Left lung (tissue), 14 donors: ENCODE measurements at places on chromosomes 5 and 9. TPM values are rescaled to one million over a fixed set of nuclear protein-coding genes. Genes with fewer than 3 reads are reported as not detected.

DNA sequence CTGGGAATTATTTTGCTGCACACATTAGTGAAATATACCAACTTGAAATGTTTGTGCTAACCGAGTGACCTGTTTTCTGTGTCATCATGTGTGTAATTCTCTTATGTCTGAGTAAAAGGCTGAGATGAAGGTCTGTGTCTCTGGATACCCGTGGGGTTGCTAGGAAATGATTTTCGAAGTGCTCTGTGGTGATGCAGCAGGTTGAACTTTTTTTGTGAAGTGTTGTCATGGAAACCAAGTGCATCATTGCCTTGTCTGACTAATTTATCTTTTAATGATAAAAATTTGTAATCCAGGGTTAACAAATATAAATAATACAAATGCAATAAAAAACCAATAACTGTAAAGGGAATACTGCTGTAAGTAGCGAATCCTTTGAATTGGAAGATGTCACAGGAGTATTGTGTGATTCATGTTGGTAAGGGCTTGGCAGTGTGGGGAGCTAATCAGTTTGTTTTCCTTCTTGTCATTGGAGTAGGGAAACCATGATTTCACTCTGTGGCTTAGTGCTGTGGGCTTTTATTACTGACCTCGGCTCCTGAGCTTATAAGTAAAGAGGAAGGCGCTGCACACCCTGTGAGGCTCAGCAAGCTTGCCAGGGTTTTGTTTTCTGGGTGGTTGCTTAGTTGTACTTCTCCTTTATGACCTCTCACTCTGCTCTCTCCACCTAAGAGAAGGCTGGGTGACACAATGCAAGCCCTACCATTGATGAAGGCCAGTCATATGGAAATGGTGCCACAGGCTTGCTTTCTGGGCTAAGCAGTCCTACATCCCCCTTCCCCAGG lies 22.3 kb downstream of the PDE8B start:
- no peak for DNase-seq

DNA sequence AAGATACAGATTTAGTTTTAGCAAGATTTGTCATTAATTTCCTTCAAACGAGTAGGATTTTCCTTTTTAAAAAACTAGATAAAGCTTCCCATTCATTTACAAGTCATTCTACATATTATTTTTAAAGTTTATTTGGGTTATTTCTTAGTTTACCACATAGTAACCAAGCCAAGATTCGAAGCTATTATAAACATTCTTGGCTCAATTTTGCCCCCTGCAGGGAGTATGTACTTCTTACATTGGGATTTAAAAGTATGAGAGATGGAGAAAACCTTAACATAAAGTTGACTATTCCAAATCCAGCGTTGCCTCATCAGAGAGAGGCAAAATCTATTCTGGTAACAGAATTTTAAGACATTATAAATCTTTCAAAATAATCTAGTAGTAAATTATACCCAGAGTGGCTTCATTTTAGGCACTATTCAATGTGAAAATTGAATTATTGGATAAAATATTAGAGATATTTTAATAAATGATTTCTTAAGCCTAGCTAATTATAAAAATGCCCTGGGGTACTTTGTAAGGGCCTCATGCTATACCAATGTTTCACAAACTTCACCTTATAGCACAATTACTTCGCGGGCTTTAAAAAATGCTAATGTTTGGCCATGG lies 39.1 kb downstream of the FBN2 start:
- DNase-seq: peak; percentile 50

- no peak for DNase-seq
These were observed 475 bp downstream of the WDR5 start for GRCh38 chr9:134136118-134136995.

Gene ARHGAP26
- polyA plus RNA-seq: 14.8 TPM

Gene SHISAL2B
- polyA plus RNA-seq: 9.3 TPM

DNA sequence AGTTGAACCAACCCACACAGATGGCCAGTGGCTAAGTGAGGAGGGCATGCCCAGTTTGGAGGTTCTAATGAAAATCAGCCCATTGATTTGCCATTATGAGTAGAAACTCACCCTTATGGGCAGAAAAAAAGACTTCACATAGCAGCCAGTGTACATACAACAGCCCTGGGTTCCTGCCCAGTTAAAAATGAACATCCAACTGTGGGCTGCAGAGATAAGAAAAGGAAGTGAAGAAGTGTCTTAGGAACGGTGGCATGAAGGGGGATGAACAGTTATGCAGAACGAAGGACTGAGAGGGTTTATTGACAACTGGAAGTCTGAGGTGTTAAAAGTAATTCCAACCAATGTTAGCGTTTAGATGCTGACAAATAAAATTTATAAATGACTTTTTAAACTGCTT lies 118.4 kb downstream of the MARCHF3 start:
- DNase-seq: no peak

Gene GPR151
- polyA plus RNA-seq: not detected

- DNase-seq: no peak
These were observed 21.2 kb upstream of the FGFR4 start for GRCh38 chr5:177065491-177065890.

DNA sequence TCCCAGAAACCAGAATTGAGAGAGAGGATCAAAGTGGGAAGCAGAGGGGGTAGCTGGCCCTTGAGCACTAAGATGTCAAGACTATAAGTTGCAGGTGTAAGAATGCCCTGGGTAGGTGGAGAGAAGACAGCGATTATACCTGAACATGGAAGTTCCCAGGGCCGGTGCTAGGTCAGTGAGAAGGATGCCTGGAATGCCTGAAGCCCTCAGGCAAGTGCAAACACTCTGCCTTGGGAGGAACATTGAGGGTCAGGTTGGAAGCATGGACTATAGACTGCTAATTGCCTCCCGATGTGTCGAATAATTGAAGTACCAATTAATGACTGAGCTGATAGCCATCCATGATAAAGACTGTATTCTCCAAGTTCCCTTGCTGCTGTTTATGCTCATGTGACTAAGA lies 185.5 kb downstream of the DMRT2 start:
- no peak for DNase-seq

DNA sequence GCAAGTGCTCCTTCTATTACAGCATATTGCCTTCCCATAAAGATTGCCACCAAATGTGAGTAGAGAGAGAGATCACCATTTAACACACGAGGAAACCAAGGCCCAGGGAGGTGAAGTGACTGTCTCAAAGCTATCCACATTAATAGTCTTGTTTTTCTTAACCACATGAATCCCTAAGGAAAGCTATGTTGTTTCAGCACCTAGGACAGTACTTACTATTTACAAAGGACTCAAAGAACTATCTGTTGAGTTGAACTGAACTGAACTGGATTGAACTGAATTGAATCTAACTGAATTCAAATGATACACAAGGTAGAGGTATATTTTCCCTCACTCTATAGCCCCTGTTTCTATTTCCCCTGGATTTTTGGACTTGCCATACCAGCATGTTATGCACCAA lies 430.4 kb downstream of the CAAP1 start:
- DNase-seq: peak; percentile 4

GRCh38 chr5:1208743-1209488 lies 7.5 kb downstream of the SLC6A19 start:
- DNase-seq: no peak

DNA sequence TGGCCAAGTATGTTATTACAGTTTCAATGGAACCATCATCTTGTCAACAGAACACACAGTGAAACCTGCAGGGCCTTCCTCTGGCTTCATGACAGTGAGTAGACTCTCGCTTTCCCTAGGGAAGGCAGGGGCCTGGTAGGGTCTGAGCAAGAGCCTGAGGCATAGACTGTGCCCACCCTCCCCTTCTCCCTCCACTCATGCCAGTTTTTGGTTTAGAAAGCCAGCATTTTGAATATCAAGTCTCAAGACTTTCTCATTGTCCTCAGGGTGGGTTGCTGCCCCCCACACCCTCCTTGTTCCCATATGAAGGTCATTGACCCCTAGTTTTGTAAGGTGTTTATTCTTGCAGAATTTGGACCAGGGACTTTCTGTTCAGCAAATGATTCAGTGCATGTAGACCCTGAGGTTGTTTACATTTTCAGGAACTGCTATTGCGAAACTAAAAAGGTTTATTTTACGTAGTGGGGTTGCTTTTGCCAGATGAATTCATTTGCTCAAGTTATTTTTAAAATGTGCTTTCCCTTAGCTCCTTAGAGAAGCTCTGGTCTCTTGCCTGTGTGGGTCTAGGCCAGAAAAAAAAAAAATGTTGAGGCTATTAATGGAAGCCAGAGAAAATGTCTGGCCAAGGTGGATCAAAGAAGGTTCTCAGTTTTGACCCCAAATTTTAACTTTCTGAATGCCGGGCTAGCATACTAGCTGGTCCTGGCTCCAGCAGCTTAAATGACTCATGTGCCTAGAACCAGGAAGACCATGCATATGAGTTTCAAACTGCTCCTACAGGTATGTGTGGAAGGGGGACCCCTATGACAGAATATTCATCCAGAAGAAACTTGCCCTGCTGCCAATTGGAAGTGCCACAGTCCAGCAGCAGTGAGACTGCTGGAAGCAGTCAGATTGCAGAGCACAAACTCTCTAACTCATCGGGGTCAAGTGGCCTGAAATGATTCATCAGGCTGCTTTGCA lies 10.1 kb upstream of the MOB3B start:
- no peak for DNase-seq

GRCh38 chr5:137842296-137842695 lies 25.4 kb upstream of the MYOT start:
- DNase-seq: no peak

DNA sequence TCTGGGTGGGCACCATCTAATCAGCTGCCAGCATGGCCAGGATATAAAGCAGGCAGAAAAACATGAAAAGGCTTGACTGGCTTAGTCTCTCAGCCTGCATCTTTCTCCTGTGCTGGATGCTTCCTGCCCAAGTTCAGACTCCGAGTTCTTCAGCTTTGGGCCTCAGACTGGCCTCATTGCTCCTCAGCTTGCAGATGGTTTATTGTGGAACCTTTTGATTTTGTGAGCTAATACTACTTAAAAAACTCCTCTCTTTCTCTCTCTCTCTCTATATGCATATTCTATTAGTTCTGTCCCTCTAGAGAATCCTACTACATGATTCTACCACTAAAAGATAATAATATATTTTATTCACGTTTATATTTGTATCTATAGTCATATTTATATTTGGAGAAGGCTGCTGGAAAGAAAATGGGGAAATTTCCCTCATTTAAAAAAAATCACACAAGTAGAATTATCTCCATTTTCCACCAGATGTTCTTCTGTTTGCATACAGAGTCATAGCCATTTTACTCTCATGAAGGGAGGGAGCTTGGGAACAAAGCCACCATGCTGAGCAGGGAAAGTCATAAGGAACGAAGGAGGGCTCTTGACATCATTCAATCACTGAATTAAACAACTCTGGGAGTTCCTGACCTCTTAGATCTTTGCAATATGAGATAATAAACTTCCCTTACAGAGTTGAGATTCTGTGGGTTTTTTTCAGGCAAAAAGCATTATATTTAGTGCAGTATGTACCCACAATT lies 1137.4 kb upstream of the CDH18 start:
- no peak for DNase-seq

- DNase-seq: no peak
These were observed 84.9 kb upstream of the BASP1 start for GRCh38 chr5:17132444-17133083.

DNA sequence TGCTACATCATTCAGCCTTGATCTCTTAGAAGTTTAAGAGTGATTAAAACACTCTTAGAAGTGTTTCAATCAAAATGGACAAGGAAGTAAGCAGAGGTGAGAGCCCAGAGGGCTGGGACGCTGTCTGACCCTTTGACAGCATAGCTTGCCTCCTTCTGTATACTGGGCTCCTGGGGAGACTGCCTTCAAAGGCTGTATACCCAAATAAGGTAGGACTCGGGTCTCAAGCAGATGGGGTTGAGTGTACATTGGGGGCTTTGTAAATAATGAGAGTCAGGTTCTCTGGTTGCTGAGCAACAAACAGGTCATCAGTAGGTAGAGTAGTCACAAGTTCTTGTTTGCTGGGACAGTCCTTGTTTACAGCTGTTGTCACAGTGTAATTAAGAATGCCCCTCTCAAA lies 97.1 kb downstream of the PJA2 start:
- no peak for DNase-seq

DNA sequence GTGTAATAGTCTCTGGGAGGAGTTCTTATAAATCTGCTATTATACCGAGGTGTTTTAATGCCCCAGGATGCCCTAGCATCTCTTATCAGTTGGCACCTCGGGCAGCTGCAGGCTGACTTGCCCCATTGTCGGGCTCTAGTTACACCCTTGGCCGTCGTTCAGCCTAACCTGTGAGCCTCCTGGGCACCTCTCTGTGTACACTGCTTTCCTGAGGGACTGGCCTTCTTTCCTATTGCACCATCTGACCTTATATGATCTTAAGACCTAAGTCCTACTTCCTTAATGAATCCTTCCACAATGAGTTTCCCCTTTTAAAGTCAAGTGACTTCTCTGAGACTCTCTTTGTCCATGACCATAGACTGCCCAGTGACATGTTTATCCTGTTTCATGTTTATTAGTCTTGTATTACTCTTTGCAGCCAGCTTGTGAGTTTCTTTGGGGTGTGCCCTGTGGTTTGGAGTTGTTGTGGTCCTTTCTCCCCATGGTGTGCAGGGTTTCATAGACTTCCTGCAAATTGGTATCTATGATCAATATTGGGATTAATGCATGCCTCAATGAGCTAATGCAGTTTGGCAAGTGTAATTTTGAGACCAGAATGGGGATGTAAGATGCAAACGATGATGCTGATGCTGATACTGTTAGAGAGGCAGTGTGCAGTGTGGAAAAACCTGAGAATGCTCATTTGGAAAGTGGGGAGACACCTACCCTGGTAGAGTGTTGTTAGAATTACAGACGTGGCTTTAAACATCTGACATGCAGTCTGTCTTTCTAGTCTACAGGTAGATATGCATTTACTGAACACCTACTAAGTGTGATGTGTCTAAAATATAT lies 4.9 kb downstream of the DAPK1 start:
- DNase-seq: no peak

- DNase-seq: no peak
These were observed 16.6 kb downstream of the STOM start for GRCh38 chr9:121353241-121354061.

DNA sequence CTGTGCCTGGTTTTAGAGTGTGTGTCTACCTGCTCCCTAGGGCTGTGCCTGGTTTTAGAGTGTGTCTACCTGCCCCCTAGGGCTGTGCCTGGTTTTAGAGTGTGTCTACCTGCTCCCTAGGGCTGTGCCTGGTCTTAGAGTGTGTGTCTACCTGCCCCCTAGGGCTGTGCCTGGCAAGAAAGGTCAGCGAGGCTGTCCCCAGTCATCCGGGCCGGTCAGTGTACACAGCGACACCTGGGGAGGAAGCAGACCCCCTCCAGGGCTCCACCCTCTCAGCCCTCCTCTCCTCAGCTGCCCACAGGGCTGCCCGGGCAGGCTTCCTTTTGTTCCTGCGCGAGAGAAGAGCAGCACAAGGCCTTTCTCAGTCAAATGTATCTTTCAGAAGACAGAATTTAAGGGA lies 4.1 kb downstream of the NRARP start:
- DNase-seq: no peak

Gene IRX2
- 53.2 TPM for polyA plus RNA-seq

DNA sequence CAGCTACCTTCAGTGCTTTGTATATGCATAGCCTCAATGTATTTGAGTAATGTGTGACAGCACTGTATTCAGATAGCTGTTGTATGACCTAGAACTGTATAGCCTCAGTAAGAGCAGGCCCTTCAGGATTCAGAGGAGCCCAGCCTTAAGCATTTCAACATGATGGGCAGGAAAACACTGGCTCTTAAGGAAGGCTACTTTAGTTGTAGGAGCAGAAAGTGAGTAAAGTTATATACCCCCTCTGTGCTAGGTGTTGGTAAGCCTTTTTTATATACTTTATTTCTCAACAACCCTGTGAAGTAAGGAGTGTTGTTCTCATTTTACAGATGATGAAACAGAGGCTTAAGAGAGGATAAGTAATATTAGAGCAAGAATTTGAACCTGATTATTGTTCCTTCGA lies 1.5 kb upstream of the GPR21 start:
- DNase-seq: no peak

Gene STKLD1
- 3.4 TPM for polyA plus RNA-seq
